SJSA1 (cell line): ENCODE measurements at places on chromosomes 3 and 15. TPM values are rescaled to one million over a fixed set of nuclear protein-coding genes. Genes with fewer than 3 reads are reported as not detected.

DNA sequence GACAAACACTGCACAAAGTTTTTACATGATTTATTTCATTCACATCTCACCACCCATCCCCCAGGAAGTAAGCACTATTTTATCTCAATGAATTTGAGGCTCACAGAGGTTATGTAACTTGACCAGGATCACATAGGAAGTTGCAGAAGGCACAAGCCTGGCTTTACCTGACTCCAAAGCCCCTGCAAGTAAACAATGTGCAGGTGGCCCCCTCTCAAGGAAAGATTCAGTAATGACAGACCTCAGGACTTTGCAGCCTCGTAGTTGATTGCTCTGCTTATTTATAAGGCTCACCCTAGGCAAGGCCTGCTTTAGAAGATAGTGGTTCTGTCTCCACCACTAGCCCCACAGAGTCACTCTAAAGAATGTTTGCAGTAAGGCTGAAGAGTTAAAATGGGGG, 79.8 kb upstream of the MDFIC2 start:
- H3K27ac ChIP-seq, result no peak overlapping the region
- no peak for DNase-seq
- H3K4me1 ChIP-seq, result no peaks in the 10 kb centered on the region
- no peaks in the 10 kb centered on the region for H3K36me3 ChIP-seq

- no peak overlapping the region for H3K4me3 ChIP-seq
- no peak overlapping the region for H3K27ac ChIP-seq
- peak; percentile 40 for DNase-seq
- H3K36me3 ChIP-seq, result no peaks in the 10 kb centered on the region
- H3K27me3 ChIP-seq, result no peaks in the 10 kb centered on the region
Measured at GRCh38 chr3:30768703-30769550, 125.5 kb downstream of the GADL1 start.

The SCAMP5 gene
- 0.09 and 0.29 TPM in 2 replicates for total RNA-seq

DNA sequence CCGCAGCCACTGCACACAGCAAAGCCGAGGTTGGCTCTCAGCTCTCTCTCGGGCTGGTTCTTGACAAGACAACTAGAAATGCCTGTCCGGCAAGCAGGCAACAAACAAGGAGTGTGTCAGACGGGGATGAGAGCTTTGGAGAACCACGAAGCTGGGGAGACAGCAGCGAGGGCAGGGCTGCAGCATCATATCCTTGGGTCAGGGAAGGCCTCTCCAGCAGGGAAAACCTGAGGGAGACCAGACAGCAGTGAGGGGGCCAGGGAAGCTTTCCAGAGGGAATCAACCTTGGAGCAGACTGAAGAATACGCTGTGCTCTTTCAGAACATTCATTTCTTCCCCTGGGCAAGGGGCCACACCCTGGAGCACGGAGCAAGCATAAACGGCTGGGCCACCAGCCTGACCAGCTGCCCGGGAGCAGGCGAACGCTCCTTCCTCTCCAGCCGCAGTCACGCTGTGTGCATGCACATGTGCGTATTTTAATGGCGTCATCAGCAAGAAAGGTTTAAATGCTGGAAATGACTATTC, 58.7 kb downstream of the CHSY1 start:
- peaks cover 5% of the 10 kb centered on the region; the same call in 1 of the 2 replicates for H3K36me3 ChIP-seq
- no peaks in the 10 kb centered on the region for H3K27me3 ChIP-seq
- no peak for DNase-seq
- no peak overlapping the region for H3K4me3 ChIP-seq
